ENCODE measurements at places on chromosomes 5 and 9.

GRCh38 chr9:90132866-90133265 lies 509.8 kb downstream of the DIRAS2 start:
- H3K27ac ChIP-seq: no peak overlapping the region
- H3K4me1 ChIP-seq: no peaks in the 10 kb centered on the region
- ATAC-seq: no peak

- no peaks in the 10 kb centered on the region for H3K4me1 ChIP-seq
- peaks cover 12% of the 10 kb centered on the region for H3K27me3 ChIP-seq
- H3K4me3 ChIP-seq: no peak overlapping the region
- H3K36me3 ChIP-seq: no peaks in the 10 kb centered on the region
- H3K27ac ChIP-seq: no peak overlapping the region
These were observed 18.9 kb upstream of the ANKRD55 start for GRCh38 chr5:56251918-56252553.

DNA sequence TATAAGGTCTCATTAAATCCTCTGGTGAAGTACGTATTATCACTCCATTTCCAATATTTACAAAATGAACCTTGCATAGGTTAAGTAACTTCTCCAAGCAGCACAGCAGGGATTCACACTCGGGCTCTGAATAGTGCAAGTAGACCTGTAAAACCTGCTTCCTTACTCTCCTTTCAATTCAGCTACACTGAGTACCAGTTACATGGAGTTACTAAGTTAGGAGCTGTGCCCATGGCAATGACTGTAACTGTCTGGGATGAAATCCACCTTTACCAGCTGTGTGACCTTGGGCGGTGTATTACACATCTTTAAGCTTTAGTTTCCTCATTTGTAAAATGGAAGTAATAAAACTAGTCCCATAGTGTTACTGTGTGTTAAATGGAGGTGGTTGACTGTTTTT lies 15.9 kb upstream of the MOB3B start:
- H3K27ac ChIP-seq: no peak overlapping the region
- H3K4me1 ChIP-seq: no peaks in the 10 kb centered on the region
- no peaks in the 10 kb centered on the region for H3K27me3 ChIP-seq
- no peak for ATAC-seq

- H3K36me3 ChIP-seq: no peaks in the 10 kb centered on the region
- ATAC-seq: no peak
- no peak overlapping the region for H3K4me3 ChIP-seq
- H3K27me3 ChIP-seq: no peaks in the 10 kb centered on the region
- no peak overlapping the region for H3K27ac ChIP-seq
These were observed 179.9 kb downstream of the ATPSCKMT start for GRCh38 chr5:10069637-10070313.

DNA sequence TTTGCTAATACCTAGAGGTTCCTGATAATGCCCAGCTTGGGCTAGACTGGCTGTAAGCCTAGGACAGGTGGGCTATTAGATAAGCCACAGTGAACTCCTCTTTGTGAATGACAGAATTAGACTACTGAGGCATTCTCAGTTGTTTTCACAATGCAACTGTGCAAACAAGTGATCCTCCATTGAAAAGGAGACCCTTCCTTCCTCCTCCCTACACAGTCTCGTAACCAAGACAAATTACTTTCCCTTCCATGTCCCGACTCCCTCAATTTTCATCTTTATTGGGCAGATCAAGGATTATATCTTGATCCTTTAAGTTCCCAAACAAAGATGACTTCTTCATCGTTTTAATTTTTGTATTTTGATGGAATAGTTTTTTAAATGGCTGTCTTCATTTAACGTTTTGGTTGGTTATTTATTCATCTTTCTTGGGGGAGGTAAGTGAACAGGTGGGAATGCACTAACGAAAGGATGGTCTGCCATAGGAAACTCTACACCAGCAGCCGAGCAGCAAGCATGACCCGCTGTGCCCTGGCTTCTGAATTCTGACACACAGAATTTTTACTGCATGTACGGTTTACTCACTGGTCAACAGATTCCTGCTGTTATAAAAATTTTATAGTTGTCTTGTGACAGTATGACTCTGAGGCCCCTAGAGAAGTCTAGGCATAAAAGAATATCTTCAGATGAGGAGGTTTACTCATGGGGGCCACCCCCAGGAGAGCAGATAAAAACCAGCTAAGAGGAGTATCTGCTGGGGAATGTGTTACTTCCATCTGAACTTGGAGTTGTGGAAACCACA lies 137.5 kb upstream of the TUT7 start:
- H3K4me1 ChIP-seq: no peaks in the 10 kb centered on the region
- H3K27me3 ChIP-seq: no peaks in the 10 kb centered on the region
- no peak overlapping the region for H3K27ac ChIP-seq
- no peak for ATAC-seq
- H3K36me3 ChIP-seq: no peaks in the 10 kb centered on the region
- H3K4me3 ChIP-seq: no peak overlapping the region

DNA sequence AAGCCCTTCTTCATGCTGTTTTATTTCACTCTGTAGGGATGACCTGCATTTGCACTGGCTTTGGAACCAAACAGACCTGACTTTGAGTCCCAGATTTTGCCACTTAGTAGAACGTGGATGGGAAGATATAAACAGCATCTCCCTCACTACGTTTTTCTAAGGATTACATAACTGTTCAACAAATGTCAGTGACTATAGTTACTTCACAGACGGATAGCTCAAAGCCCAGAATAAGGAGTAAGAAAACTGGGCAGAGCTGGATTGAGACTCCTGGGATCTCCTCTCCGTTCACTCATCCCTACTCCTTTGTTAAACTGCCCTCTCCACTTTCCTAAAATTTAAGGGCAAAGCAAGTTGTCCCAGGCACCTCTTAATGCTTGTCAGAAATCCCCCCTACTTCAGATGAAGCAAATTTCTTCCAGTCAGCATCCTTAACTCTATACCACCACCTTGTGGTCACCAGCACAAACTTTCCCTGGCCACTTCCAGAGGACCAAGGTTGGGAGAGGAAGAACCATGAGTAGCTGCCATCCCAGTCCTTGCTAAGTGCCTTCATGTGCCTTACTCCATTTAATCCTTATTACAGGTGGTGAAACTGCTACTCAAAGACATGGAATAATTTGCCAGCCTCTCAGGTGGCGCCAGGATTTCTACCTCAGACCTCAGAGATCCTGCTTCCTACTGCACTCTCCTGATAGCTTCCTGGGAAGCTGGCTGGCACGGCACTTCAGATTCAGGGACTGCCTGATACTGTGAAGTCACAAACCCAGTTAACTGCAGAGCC lies 38.4 kb downstream of the EGR1 start:
- peaks cover 16% of the 10 kb centered on the region for H3K36me3 ChIP-seq
- no peak overlapping the region for H3K27ac ChIP-seq
- ATAC-seq: peak; percentile 64
- no peaks in the 10 kb centered on the region for H3K4me1 ChIP-seq
- no peak overlapping the region for H3K4me3 ChIP-seq

GRCh38 chr9:91790917-91791316 lies 159.1 kb downstream of the ROR2 start:
- no peaks in the 10 kb centered on the region for H3K27me3 ChIP-seq
- no peak overlapping the region for H3K27ac ChIP-seq
- H3K36me3 ChIP-seq: no peaks in the 10 kb centered on the region
- no peaks in the 10 kb centered on the region for H3K4me1 ChIP-seq

DNA sequence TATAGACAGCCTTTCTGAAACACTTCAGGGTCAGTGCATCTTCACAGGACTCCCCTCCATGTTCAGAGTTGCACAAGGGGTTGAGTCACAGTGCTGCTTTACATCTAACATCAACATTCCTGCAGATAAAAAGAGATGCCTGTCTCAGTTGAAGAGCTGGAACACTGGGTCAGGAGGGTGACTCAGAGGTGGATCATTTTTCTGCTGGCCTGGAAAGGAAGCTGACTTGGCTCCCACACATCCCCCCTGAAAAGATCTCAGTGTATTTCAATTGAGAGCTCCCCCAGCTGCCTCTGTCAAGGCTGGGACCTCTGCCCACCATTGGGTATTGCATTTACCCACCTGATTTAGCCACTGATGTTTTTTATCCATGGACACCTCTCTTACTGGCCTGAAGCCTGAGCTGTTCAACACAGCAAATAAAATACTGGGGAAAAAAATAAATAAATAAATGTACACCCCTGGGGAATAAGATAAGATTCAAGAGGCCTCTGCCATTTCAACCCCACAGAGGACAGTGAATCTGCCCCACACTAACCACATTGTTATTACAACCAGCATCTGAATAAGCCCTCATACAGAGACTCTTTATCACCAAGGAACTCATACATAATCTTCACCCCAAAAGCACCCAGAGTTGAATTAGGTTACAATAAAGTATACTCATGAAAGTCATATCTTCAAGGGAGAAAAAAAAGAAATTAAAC lies 716.4 kb downstream of the SEMA5A start:
- no peak for ATAC-seq
- H3K4me1 ChIP-seq: no peaks in the 10 kb centered on the region
- no peaks in the 10 kb centered on the region for H3K27me3 ChIP-seq
- H3K27ac ChIP-seq: no peak overlapping the region

DNA sequence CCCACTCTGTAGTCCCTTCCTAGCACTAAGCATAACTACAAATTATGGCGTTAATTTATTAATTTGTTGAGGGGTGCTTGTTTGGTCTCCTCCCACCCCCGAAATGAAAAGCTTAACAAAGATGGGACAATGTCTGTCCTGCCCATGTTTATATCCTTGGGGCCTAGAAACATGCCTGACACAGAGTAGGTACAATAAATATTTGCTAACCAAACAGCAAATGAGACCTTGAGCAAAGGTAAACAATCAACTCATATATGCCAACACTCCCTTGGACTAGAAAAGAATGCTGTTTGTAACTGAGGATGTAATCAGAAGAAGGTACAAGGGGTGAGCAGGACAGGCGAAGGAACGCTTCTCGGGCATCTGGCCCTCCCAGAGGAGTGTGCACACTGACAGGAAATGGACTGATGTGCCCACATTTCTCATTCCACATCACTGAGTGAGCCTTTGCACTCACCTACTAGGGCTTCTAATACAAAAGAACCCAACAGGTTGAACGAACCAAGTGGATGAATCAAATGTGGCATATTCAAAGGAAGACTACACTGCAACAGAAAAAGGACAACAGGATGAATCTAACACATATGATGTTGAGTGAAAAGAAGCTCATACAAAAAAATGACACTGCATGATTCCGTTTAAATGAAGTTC lies 66.8 kb downstream of the MED27 start:
- H3K4me1 ChIP-seq: peaks cover under 1% of the 10 kb centered on the region
- no peaks in the 10 kb centered on the region for H3K27me3 ChIP-seq
- ATAC-seq: no peak
- H3K27ac ChIP-seq: no peak overlapping the region
- H3K36me3 ChIP-seq: peaks cover 23% of the 10 kb centered on the region

DNA sequence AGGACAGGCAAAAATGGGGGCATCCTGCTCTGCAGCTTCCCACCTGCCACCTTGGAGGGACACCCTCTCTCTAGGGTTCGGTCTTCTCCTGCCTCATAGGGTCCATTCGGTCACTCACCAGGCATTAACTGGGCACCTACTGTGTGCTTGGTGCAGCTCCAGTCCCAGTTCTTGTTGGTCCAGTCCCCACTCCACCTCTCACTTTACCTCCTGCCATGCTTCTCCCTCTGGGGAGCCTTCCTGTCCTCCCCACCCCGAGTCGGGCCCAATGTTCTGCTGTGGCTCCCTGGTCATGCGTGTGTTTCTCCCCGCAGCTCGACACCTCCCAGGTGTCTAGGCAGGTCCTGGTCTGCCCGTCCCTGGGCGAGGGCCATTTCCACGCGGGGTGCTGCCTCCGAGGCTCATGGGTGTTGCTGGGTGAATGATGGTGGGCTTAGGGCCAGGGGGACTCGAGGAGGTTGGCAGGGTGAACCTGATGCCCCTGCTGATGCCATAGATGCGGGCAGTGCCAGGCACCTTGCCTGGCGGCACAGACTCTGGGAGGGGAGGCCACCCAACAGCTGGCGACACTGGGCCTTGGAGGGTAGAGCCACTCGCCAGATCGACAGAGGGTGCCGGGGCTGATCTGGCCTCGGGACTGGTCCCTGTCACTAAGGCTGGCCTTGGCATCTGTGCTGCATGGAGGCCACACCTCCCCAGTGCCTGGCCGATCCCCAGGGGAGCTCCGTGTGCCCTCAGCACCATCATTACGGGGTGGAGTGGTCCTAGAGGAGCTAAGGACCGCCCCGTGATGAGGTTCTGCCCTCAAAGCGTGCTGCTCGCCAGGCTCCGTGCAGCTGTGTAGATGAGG lies 66.0 kb upstream of the RNU6ATAC start:
- no peak for ATAC-seq
- peaks cover 82% of the 10 kb centered on the region for H3K27me3 ChIP-seq
- H3K4me3 ChIP-seq: no peak overlapping the region

GRCh38 chr9:138057726-138058125 lies 180.1 kb downstream of the CACNA1B start:
- no peak for ATAC-seq
- peaks cover 4% of the 10 kb centered on the region for H3K27me3 ChIP-seq

DNA sequence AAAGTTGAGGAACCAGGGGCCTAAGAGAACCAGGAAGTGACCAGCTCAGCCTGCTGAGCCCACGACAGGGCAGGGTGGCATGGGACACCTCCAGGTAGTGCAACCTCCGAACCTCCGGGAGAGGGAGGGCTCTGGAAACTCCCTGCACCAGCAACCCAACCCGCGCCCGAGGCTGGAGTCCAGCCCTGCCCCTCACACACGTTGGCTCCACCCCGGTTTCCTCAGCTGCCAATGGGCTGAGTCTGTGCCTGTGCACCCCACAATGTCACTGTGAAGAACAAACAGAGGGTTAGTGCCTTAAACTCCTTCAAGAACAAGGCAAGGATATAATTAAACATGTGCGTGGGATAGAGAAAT lies 17.0 kb upstream of the UNC5A start:
- no peak overlapping the region for H3K27ac ChIP-seq
- no peaks in the 10 kb centered on the region for H3K4me1 ChIP-seq
- H3K36me3 ChIP-seq: no peaks in the 10 kb centered on the region

All from stimulated activated memory B cell treated with anti-CD40 and anti-IgM and Interleukin-4, amounts not matched to agents 10 μg/mL and 1 μg/mL and 100 μg/mL, for 72 hours (primary cell).